PC-3 (cell line): ENCODE measurements at places on chromosomes 12 and 14.

GRCh38 chr12:64675795-64676194 lies 65.5 kb downstream of the RASSF3 start:
- peak; percentile 30 for DNase-seq

- DNase-seq: peak; percentile 28
These were observed 158.6 kb upstream of the PARP11 start for GRCh38 chr12:4031703-4032291.

DNA sequence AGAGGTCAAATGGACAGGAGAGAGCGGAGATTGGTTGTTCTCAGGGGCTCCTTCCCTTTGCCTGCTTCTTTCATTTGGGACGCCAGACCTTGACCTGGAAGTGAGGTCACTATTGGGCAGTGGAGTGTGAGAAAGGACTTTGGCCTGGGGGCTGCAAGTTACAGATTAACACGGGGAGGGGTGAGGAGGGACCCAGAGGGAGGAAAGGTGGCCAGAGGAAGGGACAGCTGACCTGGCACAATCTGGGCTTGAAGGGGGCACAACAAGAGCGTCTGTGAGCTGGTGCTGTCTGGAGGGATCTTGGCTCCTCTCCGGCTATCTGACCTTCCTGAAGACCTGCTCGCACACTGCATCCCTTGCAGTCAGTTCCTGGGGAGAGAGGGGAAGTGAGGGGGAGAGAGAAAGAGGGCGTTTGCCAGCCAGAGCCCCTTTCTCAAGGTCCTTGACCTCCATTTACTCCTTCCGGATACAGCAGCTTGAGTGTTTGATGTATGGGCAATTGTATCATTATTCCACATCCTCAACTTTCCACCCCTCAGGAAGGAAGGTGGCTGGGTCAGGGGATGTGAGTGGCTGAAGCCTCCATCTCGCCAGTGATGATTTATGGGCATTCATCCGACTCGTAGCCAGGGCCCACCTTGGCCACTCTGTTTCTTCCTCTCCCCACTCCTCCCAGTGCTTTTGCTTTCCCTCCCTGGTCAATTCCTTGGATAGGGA lies 4.7 kb downstream of the RBP5 start:
- no peak for DNase-seq

- peak; percentile 56 for DNase-seq
These were observed 2.3 kb downstream of the NACA start for GRCh38 chr12:56722832-56723231.

GRCh38 chr14:97180304-97181200 lies 383.4 kb downstream of the VRK1 start:
- DNase-seq: peak; percentile 92
